ENCODE measurements at places on chromosomes 12 and 14.

GRCh38 chr12:127657036-127657435 lies 609.9 kb upstream of the TMEM132C start:
- DNase-seq, result no peak

DNA sequence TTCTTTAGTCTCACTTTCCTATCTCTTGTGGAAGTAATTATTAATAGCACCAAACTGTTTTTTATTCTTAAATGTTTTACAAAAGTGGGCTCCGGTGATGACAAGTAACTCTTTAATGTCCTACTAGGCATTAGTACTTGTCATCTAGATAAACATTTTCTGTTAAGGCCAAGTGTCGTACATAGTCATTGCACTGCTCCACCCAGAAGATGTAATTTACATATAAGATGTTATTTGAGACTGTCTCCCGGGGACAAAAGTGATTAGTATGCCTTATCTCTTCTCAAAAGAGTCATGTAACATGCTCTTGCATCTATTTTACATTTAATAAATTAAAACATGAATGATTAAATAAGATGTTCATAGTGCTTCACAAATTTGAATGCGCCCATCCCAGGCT lies 88.4 kb downstream of the FLRT2 start:
- DNase-seq, result no peak

- DNase-seq, result no peak
Measured at GRCh38 chr12:2326470-2326869, 273.7 kb downstream of the CACNA1C start.

GRCh38 chr12:122909442-122910288 lies 13.7 kb upstream of the VPS37B start:
- no peak for DNase-seq

DNA sequence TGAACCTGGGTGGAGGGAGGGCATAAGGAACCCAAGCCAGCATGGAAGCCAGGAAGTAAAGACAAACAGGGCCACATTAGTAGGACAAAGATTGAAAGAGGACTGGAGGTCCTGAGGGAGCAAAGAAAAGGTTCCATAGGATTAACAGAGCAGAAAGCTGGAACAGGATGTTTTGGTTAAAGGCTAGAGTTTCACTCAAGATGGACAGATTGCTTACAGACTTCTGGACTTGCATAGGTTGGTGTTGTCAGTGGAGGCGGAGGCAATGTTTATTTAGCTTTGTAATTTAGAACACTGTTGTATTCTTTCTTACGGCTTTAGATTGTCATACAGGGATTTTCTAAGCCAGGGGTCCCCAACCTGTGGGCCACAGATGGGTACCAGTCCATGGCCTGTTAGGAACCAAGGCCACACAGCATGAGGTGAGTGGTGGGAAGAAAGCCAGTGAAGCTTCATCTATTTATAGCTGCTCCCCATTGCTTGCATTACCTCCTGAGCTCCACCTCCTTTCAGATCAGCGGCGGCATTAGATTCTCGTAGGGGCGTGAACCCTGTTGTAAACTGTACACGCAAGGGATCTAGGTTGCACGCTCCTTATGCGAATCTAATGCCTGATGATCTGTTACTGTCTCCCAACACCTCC lies 31.3 kb downstream of the ZNF664 start:
- DNase-seq, result no peak

GRCh38 chr14:37168721-37169120 lies 3.7 kb downstream of the SLC25A21 start:
- no peak for DNase-seq

DNA sequence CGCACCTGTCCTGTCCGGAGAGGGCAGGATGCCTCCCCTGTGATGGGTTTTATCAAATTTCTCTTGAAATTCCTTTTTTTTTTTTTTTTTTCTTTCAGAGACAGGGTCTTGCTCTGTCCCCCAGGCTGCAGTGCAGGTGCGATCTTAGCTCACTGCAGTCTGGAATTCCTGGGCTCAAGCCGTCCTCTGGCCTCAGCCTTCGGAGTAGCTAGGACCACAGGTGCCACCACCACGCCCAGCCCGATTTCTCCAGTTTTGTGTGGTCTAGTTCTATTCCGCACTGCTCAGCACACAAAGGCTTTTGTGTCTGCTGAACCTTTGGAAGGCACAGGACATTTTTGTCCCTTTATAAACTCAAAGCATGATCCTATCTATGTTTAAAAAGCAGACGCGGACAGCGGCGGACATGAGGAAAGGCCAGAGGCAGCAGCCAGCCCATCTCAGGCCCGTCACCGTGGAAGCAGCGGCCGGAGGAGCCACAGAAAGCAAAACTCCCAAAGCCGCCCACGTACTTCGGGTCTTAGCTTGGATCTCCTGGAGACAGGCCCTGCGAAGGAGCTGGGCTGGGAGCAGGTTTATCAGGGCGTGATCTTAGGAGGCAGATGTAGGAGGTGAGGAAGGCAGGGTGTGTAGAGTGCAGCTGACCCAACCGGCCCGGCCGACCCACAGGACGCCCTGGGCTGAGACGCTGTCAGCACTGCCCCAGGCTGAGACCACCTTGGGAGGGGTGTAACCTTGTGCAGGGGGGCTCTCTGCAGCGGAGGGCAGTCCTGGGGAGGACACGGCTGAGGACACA lies 30.9 kb upstream of the FBRSL1 start:
- DNase-seq, result no peak

DNA sequence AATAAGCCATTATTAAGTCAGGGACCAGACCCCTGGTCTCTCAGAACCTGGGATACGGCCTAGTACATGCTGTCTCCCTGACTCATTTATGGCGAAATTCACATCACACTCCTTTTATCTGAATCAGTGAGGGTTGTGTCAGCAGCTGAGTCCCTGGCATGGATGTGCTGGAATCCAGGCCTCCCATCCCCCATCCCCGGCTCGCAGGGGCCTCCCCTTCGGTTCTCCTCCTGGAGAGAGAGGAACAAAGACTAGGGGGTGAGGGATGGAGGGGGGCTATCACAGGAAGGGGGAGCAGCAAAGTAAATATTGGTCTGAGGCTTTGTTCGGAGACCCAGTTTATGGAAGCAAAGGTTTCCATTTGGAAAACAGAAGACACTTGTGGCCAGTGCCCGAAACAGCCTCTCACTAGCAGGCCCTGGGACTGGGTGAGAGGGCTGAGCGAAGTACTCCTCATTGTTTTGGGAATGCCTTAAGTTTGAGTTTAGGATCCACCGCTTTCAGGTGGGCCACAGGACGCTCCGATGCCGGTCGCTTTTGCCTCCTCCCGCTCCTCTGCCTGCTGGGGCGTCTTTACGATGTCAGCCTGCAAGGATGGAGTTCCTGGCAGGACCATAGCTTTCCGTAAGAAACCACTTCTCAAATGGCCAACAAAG lies 145.0 kb downstream of the PRKCH start:
- DNase-seq, result no peak

GRCh38 chr14:96953087-96953874 lies 156.1 kb downstream of the VRK1 start:
- DNase-seq, result no peak

DNA sequence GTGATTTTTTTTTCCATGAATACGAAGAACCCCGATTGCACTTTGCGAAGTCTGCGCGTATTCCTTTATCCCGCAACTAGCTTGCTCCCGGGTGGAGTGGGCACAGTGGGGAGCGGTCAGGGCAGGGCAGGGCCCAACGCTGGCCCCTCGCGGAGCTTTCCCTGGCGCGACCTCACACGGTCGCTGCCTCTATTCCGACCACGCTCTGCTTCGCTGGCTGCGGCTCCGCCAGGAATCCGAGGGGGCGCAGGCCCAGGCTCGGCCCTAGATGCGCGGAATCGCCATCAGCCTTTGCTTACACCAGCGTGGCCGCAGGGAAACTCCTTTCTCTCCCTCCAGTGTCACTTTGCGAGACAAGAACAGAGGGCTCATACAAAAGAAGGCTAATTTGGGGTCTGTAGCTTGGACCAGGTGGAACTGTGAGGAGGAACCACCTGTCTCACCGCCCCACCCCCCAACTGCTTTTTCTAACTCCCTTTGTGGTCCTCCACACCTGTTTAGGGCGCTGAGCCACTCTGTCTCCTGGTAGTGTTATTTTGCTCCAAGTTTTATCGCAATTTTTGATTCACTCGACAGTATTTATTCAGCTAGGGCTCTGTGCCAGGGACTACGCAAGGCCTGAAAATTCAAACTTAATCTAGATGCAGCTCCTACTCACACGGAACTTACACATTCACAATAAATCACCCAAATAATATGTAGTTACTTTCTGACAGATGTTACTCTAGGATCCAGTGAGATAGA lies 3.1 kb upstream of the NKX2-1 start:
- no peak for DNase-seq

DNA sequence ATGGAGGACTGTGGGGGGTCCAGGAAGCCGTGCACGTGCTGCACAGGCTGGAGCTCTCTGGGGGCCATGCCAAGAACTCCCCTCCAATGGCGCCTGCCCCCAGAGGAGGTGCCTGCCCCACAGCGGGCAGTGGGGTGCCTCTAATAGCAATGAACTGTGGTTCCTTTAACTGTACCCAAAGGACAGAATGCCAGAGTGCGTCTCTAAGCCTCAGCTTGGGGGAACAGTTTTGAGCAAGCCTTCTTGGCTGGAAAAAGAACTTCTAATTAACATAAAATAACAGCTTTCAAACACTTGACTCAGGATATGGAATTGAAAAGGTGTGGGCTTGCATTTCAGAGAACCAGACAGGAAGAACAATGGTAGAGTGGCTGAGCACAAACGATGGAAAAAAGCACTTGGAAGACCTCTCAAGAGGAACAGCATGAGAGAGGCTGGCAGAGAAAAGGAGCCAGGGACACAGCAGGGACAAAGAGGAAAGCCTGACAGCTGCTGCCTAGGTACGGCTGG lies 195.6 kb downstream of the TTC7B start:
- peak; percentile 5 for DNase-seq

GRCh38 chr12:132278401-132279183 lies 50.8 kb downstream of the GALNT9 start:
- no peak for DNase-seq

DNA sequence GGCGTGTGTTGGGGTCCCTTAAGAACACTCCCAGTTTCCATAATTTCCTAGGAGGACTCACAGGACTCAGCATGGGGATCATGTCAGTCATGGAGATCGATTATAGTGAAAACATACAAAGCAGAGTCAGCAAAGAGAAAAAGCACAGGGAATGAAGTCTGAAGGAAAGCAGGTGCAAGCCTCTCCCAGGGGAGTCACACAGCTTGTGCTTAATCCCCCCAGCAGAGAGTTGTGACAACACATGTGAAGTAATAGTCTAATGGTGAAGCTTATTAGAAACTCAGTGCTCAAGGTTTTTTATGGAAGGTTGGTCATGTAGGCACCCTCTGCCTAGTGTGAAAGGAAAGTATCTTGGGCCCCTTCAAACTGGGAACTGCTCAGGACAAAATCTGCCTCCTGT lies 149.0 kb upstream of the SEL1L start:
- no peak for DNase-seq

DNA sequence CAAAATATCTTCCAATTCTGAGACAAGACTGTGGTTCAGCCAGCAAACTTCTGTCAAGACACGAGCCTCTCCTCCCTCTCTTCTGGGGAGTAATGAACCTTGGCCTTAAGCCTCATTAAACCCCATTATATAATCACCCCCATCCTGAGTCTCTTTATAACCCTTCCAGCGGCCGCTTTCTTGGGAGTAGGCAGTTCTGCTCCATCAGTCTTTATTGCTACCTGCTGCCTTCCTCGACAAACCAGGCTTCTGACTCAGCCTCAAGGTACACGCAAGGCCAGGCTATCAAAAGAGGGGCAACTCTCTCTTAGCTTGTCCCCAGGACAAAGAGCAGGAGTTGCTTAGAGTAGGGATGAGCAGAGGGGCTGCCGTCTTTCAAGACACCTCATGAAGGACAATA lies 300.8 kb upstream of the NOS1 start:
- DNase-seq, result no peak

DNA sequence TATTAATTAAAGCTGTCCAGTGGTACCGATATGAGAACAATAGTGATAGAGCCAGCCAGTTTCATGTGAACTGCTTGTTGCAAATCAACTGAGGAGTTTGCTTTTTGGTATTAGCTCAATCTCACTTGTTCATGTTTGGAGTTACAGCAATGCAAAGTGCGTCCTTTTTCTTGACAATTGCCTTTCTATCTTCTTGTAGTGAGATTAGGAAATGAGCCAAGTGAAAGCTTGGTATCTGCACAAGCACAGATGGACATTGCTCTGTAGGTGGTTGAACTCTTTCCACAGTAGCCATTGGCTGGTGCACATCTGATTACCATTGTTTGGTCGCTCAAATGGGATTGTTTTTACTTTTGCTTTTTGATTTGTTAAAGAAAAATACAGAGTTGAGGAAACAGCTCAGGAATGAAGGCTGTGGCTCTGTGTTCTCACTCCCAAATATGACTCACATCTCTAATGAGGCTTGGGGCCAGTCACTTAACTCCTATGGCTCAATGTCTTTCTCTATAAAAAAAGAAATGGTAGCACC lies 241.4 kb downstream of the BMP4 start:
- no peak for DNase-seq

DNA sequence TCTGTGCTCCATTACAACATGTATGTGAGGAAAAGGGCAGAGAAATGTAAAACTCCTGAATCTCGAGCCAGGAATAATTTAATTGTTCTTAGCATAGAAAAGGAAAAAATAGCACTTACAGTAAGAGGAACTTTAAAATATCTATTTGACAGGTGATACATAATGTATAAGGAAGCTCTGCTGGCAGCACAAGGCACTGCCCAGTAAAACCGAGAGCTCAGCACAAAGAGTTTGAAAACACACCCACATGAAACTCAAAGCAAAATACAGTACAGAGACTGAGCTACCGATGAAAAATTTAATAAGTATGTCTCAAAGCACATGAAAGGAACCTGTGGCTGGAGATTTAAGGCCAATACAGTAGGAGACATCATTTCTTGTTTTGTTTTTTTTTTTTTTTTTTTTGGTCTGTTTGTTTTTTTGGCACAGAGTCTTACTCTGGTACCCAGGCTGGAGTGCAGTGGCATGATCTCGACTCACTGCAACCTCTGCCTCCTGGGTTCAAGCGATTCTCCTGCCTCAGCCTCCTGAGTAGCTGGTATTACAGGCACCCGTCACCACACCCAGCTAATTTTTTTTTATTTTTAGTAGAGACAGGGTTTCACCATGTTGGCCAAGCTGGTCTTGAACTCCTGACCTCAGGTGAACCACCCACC lies 19.2 kb downstream of the CLIP1 start:
- no peak for DNase-seq

DNA sequence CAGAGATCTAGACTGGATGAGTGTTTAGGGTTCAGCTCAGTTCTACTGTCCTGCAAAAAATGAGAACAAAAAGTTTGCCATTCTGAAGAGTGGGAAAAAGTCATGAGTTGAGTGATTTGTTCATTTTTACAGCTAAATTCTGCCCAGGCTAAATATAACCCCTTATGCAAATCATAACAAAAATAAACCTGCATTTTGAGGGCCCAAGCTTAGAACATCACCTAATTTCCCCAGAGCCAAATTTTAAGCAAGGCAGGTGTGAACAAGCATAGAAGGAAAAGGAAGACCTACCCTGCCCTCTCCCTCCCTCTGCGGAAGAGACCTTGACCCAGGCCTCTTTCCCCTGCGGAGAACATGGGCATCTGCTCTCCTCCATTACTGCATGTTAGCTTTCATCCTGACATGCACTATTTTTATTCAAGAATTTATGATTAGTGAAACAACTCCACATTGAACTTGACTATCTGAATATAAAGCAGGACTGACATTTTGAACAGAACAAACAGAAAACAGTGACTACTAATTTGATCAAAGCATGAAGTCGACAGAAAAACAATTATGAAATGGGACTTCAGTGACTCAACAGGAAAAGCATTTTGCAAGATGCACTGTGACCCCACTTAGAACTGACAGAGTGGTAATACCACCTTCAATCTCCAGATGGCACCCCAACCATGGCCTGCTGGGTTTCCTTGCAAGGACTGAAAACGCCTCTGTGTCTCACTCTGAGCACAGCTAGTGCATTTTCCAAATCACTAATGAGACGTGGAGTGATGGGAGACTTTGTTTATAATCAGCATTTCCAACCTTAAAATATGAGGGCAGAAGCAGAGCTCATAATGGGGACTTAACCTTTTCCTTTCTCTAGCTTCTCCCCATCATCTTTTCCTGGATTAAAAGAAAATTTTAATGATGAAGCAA lies 30.9 kb upstream of the SELPLG start:
- DNase-seq, result peak; percentile 87

Data from right forelimb (tissue), 1 donor.